ENCODE measurements at places on chromosomes 6 and 20.

- DNase-seq: no peak
Observed at GRCh38 chr20:11919581-11919980, 1.9 kb downstream of the BTBD3 start.

DNA sequence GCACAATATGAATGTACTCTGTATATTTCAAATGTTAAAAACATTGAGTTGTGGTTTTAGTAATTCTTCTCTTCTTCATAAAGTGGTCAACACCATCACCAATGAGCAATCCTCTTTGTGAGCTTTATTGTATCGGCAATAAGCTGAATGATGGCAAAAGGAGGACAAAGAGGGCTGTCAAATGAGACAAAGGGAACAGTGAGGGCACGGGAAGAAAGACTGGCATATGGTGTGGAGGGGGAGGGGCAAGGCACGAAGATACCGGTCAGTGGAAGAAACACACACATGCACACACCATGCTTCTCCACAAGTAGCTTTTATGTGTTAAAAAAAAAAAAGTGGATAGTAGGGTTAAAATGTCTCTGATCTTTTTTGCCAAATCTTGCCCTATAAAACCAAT, 506.8 kb upstream of the CITED2 start:
- no peak for DNase-seq

DNA sequence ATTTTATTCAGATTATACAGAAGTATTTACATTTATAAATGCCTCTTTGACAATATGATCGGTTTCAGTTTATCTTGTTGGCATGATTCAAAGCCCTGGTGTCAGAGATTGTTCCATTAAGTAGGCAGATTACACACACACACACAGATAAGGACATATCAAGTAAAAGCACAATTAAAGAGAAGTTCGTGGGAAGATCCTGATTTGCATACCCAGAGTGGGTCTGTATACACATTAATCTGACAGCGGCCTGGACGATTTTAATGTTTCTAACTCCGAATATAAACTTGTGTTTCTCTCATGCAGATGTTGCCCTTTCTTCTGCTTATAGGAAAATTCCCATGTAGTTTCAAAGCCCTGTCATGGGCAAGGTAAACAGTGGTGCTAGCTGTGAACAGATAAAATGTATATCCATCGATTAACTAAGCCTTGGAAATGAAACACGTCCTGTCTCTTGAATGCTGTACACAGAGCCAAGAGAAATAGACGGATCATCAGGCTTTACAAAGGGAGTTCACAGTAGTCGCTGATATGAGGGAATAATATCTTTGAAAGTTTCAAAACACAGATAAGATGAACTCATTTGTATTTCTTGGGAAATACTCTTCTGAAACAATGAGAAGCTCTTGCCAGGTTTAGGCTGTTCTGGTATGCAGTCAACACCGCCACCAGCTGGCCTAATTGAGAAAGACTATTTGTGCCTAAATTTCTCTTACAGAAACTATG, 108.2 kb upstream of the GMDS start:
- peak; percentile 45 for DNase-seq

- DNase-seq: no peak
Observed at GRCh38 chr20:44911264-44911921, 1.5 kb downstream of the PABPC1L start.

DNA sequence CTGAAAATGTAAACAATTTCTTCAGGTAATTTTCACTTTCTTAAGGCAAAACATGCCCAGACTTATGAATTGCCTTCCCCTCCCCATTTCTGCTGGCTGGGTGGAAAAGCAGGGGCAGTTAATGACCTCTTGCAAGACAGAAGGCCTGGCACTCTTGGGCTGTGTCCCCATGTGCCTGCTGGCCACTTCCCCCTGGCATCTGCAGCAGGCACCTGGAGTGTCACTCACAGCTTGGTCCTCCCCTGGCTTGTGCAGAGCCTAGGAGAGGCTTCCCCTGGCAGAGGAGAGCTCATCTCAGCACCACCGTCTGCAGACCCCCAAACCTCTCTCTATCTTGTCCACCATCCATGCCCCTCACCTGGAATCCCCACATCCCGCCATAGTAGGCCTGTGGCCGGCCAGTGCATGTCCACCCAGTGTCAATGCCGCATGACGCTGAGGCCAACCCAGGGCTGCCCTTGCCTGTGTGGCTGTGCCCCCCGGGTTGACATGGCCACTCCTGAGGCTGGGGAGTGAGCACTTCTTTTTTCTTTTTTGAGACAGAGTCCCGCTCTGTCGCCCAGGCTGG, 83.5 kb upstream of the SLC22A23 start:
- DNase-seq: no peak

DNA sequence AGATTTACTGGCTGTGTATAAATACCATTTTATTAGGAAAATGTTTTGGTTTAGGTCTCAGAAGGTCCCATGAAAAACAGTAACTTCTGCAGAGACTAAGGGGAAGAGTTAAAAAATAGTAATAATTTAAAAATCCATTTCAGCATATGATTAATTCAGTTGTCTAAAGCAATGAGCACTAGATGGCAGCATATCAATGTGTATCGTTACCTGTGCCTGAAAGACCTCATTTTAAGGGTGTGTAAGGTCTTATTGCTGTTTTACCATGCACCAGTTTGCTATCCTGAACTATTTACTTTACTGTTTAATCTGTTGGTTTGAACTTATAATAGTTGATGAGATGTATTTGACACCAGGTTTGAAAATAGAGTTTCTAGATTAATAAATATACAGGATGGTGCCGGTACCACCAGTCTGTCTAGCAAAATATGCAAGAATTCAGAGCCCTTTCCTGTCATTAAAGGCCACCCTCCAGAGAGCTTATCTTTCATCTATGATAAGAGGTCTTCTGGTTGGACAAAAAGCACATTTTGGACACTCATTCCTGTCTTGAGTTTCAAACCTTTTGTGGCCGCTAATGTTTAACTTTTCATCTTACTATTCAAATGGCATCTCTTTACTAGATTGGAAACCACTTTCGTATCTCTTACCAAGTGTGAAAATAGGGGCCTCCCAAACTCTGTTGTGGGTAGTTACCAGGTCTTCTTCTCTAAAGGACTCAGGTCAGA, 8.9 kb upstream of the AHI1 start:
- no peak for DNase-seq

DNA sequence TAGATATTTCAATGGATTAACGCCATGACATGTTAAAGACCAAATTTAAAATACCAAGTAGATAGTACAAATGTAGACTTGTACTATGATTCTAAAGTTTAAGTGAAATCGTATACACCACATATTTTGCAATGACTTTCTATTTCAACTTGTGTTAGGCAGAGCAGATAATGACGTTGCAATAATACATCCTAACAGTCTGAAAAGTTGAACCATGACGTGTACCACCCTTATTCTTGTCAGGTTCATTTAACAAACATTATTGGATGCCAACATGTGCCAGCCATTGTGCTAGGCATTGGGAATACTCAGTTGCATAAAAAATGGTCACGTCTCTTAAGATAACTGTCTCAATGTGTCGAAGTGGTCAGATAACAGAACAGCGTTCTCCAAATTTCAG, 50.0 kb downstream of the BCAS1 start:
- no peak for DNase-seq

DNA sequence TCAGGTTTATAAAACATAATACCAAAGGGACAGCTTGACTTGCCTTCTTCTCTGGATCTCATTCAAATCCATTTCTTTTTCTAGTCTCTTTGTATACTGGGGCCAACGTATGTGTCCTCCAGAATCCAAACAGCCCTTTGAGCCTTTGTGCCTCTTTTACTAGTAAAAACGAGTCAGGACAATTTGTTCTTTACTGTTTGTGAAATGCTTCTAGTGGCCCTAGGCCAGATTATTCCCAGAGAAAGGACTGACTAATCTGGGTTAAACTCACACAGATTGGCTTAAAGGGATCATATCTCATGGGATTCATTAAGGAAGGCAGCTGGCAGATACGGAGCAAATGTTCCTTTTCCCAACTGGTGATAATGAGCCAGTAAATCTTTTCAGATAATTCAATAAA, 32.1 kb upstream of the MANEA start:
- no peak for DNase-seq

DNA sequence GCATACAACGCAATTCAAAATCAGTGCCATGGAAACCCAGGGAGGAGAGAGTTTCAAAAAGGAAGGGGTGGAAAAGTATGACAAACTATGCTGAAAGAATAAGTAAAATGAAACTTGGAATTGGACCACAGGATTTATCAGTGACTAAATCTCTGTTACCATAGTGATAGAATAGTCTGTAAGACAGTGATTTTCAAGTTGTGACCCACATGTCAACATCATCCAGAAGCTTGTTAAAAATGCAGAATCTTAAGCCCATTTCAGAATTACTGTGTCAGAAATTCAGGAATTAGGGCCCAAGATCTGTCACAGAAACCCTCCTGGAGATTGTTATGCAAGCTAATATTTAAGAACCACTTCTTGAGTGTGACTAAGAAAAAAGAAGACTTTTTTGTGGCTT, 417.7 kb upstream of the JAG1 start:
- no peak for DNase-seq

DNA sequence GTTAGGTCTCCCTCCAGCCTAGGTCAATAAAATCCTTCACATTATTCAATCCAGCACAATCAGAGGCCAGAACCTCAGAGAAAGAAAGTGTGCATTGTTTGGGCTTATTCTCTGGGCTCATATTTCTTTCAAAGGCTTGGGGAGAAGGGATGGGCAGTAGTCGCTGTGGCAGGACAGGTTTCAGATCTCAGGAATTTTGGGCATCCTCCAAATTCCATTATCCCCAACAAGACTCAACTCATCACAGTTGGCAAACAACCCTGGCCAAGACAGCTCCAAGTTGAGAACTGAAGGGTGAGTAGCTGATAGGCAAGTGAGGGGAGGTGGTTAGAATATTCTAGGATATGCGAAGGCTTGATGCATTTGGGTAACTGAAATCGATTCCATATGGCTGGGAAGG, 27.2 kb upstream of the CHD6 start:
- no peak for DNase-seq

DNA sequence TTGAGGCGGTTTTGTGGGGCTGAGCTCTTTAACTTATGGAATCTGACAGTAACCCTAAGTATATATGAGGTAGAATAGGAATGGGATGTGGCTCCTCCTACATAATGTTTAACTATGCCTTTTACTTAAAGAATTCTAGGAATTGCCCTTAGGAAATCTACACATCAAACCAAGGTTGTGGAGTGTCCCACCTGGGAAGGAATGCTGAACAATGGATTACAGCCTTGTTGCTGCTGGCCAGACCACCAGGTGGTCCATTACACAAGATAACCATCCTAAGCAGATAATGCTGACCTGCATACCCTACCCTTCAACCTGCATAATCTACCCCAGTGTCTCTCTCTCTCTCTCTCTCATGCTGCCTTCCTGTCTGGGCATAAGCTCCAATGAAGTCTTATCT, 35.0 kb upstream of the SLC22A16 start:
- no peak for DNase-seq

DNA sequence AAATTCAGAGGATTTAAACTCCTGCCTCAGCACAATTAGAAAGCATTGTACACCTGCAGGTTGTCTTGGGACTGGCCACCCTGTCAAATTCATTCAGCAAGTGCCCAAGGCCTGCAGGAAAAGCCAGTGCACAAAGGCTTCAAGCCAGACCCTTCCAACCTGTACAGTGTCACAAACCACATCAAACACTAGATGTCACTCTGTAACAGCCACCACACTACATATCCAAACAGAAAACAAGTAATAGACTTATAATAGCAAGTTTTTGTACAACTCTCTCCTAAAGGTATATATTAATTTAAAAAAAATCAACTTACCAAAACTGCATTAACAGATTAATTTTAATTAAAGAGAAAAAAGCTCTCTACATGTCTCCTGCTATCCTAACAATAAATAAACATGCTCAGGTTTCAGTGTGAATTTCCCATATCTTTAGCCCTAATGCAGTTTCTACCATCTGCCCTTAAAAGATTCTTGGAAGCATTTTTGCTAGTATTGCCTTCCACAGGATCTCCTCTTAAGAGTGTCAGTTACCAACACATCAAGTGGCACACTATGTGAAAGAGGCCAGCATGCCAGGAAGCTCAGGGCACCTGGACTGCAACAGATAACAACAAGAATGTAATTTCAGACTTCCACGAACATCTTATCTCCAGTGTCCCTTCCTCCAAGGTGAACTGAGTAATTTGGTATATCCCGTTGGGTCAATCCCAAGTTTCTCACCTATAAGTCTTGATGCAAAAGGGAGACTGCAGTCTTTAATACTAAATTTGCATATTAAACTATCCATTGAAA, 47.5 kb downstream of the RALGAPA2 start:
- peak; percentile 16 for DNase-seq

GRCh38 chr6:163113358-163113962, 301.1 kb upstream of the QKI start:
- DNase-seq: no peak

GRCh38 chr6:166244353-166245045, 63.7 kb downstream of the PRR18 start:
- DNase-seq: no peak

DNA sequence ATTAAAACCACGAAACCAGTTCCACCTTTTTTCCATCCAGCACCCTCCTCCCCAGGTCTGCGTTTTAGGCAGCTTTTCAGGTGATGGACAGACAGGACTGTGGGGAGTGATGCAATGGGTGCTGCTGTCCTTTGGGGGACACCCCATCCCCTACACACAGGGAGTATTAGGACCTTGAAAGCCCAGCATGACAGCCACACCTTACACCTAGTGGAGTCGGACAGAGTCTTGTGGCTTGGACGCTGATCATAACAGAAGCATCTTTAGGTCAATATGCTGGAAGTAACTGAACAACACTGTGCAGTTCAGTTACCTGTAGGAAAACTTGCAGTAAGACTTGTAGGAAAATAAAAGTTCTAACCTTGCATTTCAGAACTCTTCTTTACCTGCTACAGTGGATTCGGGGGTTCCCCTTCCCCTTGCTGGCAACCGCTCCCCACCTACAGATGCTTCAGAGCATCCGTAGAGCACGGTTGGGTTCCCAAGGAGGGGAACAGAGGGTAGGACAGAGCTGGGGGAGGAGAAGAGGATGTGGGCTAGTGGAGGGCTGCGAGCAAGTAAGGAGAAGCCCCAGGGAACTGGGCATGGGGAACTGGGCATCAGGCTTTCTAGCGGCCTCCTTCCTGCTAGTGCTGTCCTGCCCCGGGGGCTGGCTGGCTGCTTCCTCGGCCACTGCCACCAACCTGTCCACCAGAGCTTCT, 31.7 kb downstream of the PLEKHG1 start:
- DNase-seq: no peak

DNA sequence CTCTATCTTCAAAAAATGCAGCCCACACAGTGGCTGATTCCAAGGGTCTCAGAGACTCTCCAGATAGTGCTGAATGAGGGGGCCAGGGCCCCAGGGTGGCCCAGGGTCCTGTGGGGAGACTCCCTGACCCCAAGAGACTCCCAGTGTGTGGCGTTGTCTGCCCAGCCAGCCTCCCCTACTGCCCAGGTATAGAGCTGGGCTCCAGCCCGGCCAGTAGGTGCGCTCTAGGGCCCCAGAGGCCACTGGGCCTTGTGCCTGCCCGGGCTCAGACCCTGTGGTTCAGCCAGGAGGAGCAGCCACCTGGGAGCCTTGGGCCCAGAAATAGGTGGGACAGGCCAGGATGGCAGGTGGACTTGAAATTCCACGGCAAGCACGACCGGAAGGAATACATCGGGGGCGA, 30.3 kb upstream of the GATA5 start:
- DNase-seq: no peak

- peak; percentile 49 for DNase-seq
Observed at GRCh38 chr6:71510057-71510713, 221.6 kb downstream of the OGFRL1 start.

- no peak for DNase-seq
Observed at GRCh38 chr6:3785745-3786098, 34.2 kb upstream of the PXDC1 start.

GRCh38 chr6:53115741-53116140, 32.9 kb downstream of the GCM1 start:
- DNase-seq: no peak

- no peak for DNase-seq
Observed at GRCh38 chr20:4549711-4550259, 171.9 kb upstream of the PRND start.
